ENCODE measurements at places on chromosomes 7 and 10.
A peak's percentile ranks its signal among the peaks of the same experiment; 100 is the strongest.

DNA sequence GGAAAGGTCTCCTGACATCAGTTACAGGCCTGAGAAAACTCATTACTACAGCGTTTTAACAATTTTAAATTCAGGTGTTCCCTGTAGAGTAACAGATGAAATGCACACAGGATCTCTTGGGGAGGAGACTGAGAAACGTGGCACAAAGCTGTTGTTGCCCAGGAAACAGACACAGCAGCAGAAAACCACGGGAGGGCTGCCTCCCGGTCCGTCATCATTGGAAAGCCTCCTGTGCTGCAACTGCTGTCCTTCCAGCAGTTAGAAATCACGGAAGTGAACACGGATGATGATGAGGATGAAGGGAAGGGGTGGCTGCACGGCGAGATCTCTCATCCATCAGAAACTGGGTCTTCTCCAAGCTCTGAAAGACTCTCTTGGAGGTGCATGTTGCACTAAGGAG, 94.6 kb upstream of the RNF32 start:
- DNase-seq = no peak

GRCh38 chr10:100338434-100339036, 8.5 kb upstream of the SCD start:
- DNase-seq = peak; percentile 84

GRCh38 chr7:138876326-138876725, 78.3 kb upstream of the ATP6V0A4 start:
- no peak for DNase-seq

GRCh38 chr7:47489624-47490023, 92.3 kb downstream of the TNS3 start:
- DNase-seq = no peak

DNA sequence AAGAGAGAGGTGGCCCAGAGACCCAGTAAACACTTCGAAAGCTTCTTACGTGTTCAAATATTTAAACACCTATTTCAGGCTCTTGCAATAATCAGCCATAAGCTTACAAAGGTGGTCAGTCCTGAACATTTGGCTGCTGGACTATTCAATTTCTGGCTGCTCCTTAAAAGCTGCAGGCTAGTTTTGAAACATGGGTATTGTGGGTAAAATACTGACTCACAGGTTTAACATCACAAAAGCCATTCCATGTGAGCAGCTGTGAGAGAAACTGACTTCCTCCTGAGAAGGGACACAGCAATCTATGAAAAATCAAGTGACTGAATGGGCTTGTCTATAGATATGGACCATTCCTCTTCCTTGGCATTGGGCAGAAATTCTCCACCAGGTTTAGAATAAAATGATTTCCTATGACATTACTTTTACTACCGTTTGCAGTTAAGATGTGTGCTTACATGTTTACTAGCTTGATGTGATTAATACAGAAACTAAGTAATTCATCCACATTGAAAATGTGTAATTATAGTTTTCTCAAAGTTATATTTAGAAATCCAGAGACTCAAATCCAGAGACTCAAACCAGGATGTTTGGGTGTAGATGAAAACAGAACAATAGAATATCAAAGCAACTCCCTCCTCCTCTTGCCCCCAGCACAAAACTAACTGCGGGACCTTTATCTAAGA, 252.3 kb downstream of the GATA3 start:
- DNase-seq = no peak

DNA sequence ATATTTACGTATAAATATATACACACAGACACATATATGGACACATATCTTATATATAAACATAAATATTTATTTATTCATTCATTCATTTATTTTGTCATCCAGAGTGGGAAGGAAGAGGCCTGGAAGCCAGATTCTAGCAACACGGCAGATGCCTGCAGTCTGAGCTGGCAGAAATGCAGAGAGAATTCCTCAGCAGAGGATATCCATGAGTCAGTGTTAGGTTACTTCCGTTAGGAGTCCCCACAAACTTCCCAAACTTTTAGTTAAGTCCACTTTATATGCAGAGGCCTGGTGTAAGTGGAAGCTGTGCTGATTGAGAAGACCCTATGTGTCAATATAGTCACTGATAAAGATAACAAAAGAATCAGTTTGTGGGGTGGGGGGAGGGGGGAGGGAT, 89.6 kb downstream of the PPP1R17 start:
- no peak for DNase-seq

GRCh38 chr10:59971915-59972314, 65.6 kb upstream of the CCDC6 start:
- no peak for DNase-seq

DNA sequence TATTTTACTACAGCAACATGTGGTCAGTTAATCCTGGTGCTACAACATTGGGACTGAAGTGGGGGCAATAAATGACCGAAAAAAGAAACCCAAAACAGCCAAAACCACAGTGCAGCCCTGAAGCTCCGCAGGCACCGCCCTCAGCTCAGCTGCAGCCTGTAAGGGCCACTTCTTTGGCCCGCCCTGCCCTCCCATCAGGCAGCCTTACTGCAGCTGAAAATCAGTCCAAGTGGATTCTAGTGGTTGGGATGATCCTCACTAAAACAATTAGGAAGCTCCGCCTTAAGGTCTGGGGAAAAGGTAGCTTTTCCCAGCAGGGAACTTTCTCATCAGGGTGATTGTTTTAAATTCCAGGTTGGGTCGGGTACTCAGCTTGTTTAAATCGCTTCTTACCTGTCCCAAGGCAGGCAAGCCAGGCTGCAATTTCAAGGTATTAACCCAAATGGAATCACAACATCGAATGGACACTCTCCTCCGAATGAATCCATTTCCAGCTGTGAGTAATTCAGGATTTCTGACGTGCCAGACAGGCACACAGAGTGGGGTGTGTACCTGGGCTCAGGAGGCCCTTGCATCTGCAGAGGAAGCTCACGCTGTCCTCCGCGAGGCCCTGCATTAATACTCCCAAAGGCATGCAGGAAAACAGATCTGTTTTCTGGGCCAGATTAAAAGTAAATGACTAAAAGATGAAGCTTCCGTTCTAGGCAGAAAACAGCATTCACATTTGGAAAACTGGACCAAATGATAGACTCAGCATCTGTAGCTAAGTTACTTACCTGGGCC, 104.3 kb downstream of the CREB5 start:
- no peak for DNase-seq

DNA sequence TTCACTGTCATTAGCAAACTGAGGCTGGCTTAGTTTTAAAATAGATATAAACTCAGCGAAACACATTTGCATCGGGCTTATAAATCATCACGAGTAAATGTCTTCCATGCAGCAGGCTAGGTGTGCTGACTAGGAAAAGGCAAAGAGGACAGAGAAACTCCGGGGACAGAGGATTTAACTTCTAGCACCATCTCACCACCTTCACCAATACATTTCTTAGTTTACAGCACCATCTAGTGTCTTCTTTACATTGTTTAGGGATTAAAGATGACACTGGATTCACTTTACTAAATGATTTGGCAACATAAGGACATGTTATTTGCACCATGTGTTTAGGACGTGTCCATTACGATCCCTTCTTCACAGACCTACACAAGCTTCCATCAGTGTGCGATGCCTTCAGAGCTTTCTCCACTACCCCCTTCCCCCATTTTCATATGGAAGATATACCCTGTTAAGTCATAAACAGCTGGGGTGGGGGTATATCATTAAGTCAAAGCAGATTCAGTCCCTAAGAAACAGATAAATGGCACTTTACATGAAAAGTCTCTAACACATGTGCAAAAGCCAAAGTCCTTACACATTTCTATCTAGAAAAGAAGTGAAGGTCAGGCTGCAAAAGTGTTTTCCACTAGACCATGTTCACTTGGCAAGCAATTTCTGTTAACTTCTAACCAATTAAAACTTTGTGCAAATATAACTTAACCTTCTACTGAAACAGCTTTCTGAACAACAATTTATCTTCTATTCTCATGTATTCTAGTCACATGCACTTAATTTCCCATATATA, 103.3 kb downstream of the GRB10 start:
- DNase-seq = no peak

DNA sequence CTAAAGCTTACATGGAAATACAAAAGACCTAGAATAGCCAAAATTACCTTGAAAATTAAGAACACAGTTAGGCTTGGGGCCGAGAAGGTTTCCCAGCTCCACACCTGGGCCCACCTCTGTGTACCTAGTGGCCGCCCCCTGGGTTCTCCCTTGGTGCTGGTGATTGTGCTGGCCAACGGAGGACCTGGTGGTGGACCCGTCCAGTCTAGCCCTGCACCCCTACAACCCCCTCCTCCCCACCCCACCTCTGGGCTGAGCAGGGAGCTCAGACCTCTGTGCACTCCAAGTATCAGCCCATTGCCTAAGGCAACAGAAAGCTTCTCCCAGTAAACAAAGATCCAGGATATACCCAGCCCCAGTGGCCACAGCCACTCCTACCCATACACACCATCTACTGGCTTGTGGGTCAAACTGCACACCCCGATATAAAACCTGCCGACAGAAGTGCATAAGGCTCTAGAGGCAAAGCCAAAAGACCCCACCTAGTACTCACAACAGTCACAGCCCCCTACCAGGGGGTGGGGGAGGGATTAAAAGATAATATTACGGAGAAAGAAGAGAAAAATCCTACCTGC, 105.0 kb upstream of the DIP2C start:
- DNase-seq = no peak

GRCh38 chr10:122112625-122113160, 123.7 kb downstream of the TACC2 start:
- DNase-seq = no peak

- no peak for DNase-seq
Observed at GRCh38 chr10:110409926-110410325, 87.8 kb upstream of the DUSP5 start.

DNA sequence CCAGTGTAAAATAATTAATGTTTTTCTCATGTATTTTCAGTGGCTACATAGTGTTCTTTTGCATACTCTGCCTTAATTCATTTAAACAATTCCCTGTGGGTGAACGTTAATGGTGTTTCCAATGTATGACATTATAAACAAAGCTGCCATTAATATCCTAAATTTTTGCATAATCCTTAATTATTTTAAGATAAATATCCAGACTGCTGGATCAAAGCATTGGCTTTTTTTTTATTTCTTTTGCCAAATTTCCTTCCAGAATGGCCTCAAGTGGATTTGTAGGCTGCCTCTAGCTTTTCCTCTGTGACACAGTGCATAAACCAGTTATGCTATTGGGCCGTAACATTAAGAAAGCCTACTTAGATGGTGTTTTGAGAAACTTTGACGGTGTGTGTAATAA, 29.5 kb downstream of the MCM10 start:
- no peak for DNase-seq

All from activated naive CD4-positive, alpha-beta T cell treated with anti-CD3 and anti-CD28 coated beads, Interleukin-2, amount 50 U/mL, for 16 hours (primary cell).